Renal pelvis (tissue), 12 donors: ENCODE measurements at places on chromosomes 16 and 17.
A peak's percentile ranks its signal among the peaks of the same experiment; 100 is the strongest.

DNA sequence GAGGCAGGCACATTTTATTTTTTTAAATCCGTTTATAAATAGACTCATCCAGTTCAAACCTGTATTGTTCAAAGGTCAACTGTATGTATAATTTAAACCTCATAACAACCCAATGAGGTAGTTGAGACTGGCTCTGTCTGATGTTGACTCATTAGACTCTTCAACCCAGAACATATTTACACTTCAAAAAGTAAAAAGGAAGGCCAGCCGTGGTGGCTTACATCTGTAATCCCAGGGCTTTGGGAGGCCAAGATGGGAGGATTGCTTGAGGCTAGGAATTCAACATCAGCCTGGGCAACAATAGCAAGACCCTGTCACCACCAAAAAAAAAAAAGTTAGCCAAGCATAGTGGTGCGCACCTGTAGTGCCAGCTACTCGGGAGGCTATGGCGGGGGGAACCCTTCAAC, 32.5 kb upstream of the DHRS7B start:
- DNase-seq: no peak

DNA sequence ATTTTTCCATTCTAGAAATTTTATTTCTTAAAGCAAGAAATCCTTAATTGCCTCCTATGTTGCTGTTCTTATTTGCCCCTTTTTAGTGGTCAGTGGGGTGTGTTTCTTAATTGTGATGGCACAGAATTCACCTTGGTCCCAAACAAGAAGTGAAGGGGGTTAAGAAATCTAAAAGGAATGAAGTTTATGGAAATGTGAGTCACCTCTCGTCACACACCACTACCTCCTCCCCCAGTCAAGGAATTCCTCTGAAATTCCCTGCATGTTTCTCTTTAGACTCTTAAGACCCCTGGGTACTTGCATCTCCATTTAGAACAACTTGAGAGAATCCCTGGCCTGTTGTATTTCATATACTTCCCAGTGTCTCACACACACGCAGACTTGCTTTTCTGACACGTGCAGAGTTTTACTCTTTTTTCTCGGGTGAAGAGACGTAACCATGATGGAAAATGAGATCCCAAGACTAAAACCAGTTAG, 247.4 kb downstream of the PRKCA start:
- peak; percentile 46 for DNase-seq

GRCh38 chr16:28927815-28928214, 2.8 kb upstream of the RABEP2 start:
- DNase-seq: no peak

DNA sequence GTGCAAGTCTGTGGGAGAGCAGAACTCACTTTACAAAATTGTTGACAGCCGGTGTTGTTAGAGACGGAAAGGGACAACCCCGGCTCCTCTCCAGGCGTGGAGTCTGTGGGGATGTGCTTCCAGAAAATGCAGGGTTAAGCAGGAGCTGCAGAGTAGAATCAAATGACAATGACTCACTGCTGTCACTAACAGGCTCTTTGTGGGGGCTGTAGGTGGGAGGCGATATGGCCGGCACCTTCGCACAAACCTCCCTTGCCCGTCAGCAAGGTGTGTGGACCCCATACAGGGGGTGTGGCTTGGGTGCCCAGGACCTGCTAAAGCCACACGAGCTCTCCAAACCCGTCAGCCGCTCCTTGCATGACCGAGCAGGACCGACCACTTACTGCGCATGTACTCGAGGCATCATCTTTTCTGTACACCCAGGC, 5.8 kb downstream of the PDK2 start:
- peak; percentile 49 for DNase-seq

DNA sequence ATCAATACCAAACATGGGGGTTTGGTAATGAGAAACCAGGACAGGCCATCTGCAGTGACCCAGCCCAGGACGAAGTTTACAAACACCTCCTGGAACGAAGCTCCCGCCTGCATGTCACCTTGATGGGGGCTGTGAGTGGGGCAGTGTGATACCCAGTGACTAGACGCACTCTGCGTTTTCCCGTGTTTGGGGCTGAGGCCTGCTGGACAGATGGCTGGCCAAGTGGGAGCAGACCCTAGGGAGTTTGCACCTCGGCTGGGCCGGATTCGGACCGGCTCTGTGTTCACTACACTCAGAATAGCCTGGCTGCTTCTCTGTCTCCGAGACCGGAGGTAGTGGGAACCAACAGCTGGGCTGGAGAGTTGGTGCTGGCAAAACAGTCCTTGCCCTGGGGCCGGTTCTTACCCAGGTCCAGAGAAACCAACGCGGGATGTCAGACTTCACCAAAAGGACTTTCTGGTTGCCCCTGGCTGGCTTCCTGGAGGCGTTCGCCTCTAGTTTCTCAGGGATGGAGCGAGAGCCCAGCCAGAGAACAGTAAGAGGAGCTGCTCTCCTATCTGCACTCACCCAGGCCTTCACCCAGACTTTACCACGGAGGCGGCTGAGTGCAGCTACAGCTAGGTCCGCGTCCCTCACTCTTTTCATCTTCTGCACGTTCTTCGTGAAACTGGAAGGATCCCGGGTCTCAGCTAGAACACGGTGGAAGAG, 20.4 kb downstream of the CARHSP1 start:
- DNase-seq: no peak

GRCh38 chr16:8388684-8389083, 201.6 kb downstream of the TMEM114 start:
- no peak for DNase-seq

DNA sequence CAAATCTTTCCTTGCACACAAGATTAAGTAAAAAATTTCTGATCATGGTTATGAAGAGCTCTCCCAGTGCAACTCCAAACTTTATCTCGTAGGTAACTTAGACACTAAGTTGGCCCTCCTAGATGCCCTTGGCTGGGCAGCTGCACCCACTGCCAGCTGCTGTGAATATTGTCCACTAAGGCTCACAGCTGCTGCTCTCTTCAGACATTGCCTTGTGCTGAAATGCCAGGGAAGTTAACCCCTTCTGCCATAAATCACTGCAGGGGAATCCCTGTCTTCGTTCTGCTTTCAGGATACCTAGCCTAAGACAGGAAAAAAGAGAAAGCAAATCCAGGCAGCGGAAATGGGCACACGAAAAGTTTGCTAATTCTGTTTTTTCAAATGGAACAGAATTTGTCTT, 106.4 kb downstream of the IRX5 start:
- DNase-seq: peak; percentile 29

DNA sequence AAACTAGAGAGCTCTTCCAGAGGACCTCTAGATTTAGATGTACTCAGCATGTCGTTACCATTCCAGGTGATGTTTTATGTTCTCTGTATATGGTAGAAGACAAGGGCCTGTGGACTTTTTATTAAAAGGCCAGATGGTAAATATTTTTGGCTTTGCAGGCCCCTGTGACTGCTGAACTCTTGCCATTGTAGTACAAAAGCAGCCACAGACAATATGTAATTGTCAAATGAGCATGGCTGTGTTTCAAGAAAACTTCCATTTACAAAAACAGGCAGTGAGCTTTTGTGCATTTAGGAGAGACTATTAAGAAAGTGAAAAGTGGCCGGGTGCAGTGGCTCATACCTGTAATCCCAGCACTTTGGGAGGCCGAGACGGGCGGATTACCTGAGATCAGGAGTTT, 4.6 kb downstream of the NIP7 start:
- no peak for DNase-seq

GRCh38 chr17:5234645-5235576, at the start of gene SCIMP:
Gene SCIMP, minus strand, starts transcription at chr17:5234860. Its CDS starts 105 bp downstream, at chr17:5234755.
- DNase-seq: no peak

- no peak for DNase-seq
Observed at GRCh38 chr17:59332749-59333377, 1.4 kb downstream of the YPEL2 start.

DNA sequence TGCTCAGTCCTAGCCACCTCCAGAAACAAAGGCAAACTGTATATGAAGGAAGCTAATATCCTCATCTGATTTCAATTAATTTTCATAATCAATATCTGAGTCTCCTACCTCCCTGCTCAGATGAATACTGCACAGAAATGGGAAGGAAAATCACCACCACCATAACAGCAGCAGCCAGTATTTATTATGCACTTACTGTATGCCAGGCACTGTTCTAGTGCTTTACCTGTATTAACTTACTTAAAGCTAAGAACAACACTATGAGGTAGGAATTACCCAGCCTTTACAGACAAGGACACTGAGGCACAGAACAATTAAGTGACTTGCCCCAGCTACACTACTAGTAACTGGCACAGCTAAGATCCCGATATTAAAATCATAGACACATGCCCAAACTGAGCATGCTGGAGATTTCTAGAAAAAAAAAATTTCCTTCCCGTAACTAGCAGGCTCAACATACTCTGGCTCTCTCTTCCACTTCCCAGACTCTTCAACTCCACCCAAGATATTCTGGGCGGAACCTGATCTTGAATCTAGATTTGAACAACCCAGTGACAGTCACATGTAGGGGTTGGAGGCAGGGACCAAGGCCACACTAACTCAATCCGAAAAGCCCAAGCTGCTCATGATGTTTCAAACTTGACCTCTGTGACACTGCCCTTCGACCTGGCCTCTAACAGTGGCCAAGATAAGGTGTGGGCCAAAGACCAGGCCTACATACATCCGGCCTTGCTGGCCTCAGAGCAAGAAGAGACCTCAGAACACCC, 3.9 kb downstream of the TRIM25 start:
- DNase-seq: no peak

DNA sequence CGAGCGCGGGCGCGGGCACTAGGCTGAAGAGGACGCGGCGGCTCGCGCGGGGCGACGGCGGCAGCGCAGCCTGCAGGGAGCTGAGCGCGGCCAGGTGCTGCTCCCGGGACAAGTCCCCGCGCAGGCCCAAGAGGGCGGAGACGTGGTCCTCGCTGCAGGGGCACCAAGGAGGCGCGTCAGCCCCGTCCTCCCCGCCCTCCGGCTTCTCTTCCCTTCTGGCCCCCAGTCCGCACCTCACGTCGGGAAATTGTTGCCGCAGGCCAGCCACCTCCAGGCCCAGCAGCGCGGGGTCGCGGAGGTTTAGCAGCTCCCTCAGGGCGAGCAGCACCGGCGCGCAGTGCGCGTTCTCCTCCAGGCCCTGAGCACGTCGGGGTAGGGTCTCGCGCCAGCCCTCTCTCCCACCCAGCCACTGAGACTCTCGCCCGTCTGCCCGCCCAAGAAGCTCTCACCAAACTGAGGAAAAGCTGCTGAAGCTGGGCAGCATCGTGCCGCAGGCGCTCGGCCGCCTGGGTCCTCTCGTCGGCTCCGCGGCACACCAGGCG, 761 bp upstream of the MATCAP1 start:
- no peak for DNase-seq

- peak; percentile 63 for DNase-seq
Observed at GRCh38 chr16:10256784-10257641, 74.8 kb upstream of the GRIN2A start.

DNA sequence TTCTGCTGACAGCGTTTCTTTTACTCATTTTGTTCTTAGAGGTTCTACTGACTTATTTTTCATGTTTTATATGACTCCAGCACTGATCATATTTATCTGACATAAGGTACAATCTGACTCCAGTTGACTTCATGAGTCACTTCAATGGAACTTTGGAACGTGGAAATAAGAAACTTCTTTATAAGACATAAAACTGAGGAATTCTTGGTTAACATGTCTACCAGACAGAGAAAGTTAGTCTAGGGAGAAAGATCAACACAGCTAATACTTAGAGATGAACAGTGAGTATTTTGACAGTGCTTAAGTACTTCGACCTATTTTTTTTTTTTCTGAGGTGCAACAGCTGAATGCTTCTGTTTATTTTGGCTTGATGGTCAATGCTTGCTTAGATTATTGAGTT, 679.5 kb downstream of the KCNJ2 start:
- no peak for DNase-seq

- no peak for DNase-seq
Observed at GRCh38 chr17:38885728-38886642, 16.1 kb downstream of the LASP1 start.

GRCh38 chr17:80936218-80936617, 55.4 kb upstream of the CHMP6 start:
- no peak for DNase-seq

DNA sequence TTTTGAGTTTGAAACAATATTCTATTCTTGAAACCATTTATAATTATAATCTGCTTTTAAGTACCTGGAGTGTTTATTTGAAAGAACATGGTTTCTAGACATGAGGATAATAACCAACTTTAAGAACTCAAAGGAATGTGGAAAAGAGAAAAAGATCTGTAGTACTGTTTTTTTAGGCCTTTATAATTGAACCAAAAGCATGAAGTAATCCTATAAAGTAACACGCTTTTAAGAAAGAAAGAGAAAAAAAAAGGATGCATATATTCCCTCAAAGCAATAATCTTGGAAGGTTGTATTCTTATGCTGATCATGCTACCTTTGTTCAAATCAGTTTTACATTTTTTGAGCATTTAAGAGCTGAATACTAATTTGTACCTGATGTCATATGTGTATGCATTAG, 54.0 kb upstream of the RHBDL3 start:
- no peak for DNase-seq

GRCh38 chr16:47519037-47519436, 57.9 kb downstream of the PHKB start:
- DNase-seq: no peak

- DNase-seq: no peak
Observed at GRCh38 chr16:83011939-83012338, 385.2 kb downstream of the CDH13 start.

DNA sequence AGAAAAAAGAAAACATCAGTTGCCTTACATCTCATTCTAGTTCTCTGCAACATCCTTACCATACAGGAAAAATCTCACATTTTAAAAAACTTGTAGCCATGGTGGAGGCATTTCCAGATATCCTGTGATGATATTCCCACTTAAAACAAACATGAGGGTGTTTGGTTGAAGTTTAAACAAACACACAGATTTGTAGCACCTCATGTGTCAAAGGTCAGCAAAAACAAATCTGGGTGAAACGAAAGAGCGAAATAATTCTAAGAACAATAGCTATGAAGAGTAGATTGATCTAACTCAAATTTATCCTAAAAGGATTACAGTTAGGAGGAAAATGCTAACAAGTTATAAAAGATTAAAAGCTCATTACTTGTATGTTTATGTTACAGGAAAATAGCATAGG, 83.1 kb upstream of the IRX5 start:
- DNase-seq: no peak

GRCh38 chr17:22512506-22512905, 820.2 kb downstream of the KCNJ18 start:
- no peak for DNase-seq

DNA sequence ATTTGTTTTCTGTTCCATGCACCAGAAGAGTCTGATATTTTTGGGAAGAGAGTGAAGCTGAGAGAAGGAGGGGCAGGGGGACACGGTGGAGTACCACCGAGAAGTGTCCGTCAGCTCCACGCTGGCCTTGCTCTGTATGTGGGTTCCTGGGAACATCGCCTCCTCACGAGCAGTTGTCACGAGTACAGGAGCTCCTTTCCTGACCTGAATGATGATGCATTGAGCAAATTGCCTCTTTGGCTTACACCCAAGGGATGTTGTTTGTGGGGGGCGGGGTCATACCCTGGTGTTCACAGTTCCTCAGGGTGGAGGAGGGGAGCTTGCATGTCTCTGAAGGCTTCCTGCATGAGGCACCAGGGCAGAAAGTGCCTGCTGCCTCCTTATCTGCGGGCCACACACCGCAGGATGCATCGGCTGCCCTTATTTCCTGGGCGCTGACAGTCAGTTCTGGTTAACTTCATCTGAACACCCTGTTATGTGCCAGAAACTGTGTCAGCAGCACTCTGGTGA, 36.2 kb downstream of the RGS9 start:
- no peak for DNase-seq

- no peak for DNase-seq
Observed at GRCh38 chr17:36094746-36095145, 4.8 kb upstream of the CCL3 start.
